Stimulated activated CD4-positive, alpha-beta T cell treated with anti-CD3 and anti-CD28 coated beads, Interleukin-15, amount 100 ng/mL, for 1 hour (primary cell): ENCODE measurements at places on chromosomes 11 and 22.
A peak's percentile ranks its signal among the peaks of the same experiment; 100 is the strongest.

DNA sequence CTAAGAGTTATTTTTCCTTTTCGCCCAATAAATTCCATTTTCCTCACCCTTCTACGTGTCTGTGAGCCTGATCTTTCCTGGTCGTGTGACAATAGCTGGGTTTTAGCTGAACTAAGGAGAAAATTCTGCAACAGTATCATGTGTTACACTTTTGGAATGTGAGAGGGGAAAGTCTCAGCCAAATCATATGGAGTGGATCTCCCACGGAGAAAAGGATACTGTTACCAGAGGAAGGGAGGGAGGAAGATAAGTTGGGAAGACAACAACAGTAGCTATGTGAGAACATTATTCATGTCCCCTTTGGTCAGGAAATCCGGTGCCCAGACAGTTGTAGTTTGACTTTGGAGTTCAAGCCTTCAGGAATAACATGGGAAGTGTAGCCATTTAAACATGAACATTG, 584.0 kb upstream of the RAG2 start:
- no peak for DNase-seq

- DNase-seq: no peak
Observed at GRCh38 chr11:30023074-30023473, 6.2 kb upstream of the KCNA4 start.

- no peak for DNase-seq
Observed at GRCh38 chr22:42418811-42419242, 13.4 kb downstream of the NFAM1 start.

GRCh38 chr11:10109806-10110205, 184.2 kb downstream of the SBF2 start:
- DNase-seq: no peak

DNA sequence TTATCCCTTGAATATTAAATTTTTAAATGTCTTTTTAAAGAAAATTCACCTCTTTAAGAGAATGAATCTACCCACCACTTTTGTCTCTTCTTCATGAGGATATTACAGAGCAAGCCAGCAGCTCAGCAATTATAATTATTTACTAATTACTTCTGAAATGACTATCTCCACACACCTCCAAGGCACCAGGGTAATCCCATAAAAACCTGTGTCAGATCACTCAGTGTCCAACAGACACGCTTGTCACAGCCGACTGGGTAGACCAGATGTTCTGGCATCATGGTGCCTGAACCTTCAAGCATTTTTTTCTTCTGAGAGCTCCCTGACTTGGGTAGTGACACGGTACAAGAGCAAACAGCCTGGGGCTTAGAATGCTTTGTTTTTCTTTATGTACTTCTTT, 61.4 kb downstream of the EFCAB6 start:
- no peak for DNase-seq

DNA sequence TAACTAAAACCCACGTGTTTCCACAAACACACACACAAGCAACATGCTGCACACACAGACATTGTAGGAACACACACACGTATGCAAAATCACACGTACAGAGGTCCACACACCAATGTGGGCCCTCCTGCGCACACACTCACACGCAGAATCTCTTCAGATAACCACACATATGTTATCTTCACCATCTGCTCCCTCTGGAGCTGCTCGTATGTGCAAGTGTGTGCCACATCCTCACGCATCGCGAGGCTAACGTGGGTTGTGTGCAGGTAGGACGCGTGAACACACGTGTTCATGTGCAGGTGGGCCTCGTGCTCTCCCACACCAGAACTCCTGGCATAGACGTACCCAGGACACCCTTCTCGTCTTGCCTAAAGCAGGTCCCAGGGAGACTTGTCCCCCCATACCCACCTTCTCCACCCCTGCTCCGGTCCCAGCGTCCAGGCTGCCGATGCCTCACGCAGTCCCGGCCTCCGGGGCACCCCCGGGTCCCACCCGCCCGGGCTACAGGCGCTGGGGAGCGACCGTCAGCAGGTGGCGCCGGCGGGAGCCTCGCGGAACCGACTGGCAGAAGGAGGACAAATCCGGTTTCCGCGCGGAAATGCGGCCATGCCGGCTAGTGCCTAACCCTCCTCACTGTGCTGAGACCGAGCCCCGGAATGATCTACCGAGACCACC, 10.3 kb upstream of the IGSF9B start:
- peak; percentile 61 for DNase-seq

GRCh38 chr11:23947883-23948282, 549.0 kb upstream of the LUZP2 start:
- DNase-seq: no peak

- no peak for DNase-seq
Observed at GRCh38 chr11:117766026-117766425, 31.0 kb downstream of the DSCAML1 start.

DNA sequence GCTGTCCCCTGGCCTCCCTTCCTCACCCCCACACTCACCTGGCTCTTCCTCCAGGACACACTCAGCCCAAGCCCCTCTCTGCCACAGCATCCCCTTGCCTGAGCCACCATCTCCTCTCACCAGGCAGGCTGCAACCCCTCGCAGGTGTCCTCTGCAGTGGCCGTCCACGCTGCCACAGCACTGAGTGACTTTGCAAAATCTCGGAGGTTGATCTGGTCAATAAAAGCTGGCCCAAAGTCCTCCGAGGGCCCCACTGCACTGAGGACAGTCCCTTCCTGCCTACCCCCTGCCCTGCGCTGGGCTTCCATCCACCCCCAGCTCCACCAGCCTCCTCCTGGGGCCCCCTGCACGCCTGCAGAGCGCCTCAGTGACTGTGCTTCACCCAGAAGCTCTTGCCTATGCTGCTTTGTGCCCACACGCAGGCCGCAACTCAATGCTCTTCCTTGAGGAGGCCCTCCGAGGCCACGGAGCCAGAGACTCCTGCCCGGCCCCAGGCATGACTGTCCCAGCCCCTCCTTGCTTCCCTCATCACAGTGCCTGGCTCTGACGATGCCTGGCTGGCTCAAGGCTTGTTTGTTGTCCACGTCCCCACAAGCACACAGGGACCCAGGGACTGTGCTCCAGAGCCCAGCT, 30.8 kb upstream of the SLC22A12 start:
- no peak for DNase-seq

GRCh38 chr11:1221848-1222311, 986 bp upstream of the MUC5B start:
- no peak for DNase-seq

- DNase-seq: no peak
Observed at GRCh38 chr11:134126217-134126822, 57.4 kb downstream of the JAM3 start.

DNA sequence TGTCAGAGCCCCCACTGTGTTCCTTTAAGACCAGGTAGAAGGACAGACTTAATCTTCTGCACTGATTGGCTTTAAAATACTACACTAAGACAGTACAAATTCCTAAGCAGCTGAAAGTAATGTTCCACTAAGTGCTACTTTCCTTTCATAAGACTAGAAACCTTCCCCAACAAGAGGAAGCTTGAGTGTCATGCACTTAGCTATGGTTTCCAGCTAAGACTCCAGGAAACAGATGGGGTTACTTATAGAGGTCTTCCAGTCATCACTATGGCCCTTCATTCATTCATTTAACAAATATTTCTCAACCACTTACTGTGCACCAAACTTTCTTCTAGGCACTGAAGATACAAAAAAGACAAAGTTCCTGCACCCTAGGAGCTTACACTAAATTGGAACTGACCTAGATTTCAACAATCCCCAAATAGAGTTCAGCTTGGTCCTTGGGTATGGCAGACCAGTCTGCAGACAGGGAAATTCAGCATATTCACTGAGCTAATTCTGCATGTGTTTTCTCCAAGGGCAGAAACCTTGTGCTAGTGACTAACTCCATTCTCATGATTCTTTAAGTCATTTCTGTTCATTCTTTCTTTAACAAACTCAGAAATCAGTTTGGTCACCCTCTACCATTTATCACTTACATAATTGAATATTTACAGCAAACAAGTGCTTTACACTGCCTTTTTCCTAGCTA, 178.4 kb upstream of the MTNR1B start:
- no peak for DNase-seq

DNA sequence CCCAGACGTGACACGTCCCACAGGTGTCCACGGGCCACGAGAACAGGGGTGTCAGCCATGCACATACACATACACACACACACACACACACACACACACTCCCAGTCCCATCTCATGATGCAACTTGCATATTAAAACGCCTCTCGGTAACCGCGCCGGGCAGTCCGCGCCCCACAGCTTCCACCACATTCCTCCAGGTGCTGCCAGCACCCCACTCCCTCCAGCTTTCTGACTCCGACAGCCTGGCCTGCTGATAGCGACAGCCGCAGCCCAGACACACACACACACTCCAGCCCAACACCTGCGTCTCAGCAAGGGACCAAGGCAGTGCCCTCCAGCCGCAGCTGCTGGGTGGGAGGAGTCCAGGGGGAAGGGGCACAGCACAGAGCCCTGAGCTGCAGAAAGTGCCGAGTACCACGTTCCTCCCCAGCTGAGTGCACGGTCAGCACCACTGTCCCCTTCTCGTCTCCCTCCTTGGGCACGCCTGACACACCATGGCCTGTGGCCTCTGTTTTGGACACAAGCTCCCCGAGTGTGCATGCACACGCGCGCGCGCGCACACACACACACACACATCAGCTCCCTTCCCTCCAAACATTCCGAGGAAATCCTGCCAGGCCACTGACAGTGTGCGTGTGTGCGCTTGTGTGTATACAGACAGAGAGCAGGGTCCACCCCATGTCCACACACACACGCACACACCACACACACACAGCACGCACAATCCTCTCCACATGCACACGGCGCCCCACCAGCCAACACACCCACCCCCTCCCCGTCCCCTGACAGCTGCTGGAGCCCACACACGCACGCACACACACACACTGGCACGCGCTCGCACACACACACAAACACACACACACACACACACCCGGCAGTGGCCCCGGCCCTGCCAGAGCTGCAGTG, 1.2 kb downstream of the ELFN2 start:
- DNase-seq: no peak

DNA sequence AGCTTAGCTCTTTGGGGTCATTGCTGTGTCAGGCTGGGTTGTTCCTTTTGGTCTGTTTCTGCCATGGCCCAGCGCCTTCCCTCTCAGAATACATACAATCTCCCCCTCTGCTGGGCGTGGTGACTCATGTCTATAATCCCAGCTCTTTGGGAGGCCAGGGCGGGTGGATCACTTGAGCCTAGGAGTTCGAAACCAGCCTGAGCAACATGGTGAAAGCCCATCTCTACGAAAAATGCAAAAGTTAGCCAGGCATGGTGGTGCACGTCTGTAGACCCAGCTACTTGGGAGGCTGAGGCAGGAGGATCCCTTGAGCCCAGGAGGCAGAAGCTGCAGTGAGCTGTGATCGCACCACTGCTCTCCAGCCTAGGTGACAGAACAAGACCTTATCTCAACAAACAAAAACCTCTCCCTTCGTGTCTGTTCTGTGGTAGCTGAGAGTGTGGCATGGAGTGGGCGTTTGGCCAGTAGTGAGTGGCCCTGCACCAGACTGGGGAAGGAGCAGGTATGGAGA, 46.7 kb upstream of the RAB1B start:
- no peak for DNase-seq

- no peak for DNase-seq
Observed at GRCh38 chr11:113114705-113115027, 153.4 kb downstream of the NCAM1 start.

- DNase-seq: no peak
Observed at GRCh38 chr11:62245271-62245753, 3.3 kb downstream of the SCGB1D2 start.

GRCh38 chr11:74370123-74370522, 28.1 kb downstream of the PGM2L1 start:
- no peak for DNase-seq

DNA sequence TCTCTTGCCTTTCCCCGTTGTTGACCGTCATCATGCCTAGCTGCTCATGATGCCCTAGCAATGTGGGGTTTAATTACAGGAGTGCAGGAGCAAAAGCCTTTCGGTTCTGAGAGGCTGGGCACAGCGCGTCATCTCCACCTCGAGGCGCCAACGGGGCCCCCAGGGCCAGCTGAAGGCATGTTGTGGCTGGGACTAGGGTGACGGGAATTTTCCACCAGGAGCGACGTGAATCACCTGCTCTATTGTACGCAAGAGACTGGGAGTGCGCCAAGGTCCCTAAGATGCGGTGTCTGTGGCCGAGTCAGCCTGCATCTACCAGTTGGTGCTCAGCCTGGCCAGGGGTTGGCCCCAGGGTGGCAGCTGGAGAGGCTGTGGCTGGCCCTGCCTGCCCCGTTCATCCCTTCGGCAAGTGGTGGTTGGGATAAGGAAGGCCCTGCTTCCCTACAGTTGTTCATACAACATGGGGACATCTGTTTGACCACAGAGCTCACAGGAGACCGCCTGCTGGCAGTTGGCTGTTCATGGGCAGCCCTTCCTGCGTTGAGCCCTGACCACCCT, 1175.6 kb downstream of the BRD1 start:
- no peak for DNase-seq

DNA sequence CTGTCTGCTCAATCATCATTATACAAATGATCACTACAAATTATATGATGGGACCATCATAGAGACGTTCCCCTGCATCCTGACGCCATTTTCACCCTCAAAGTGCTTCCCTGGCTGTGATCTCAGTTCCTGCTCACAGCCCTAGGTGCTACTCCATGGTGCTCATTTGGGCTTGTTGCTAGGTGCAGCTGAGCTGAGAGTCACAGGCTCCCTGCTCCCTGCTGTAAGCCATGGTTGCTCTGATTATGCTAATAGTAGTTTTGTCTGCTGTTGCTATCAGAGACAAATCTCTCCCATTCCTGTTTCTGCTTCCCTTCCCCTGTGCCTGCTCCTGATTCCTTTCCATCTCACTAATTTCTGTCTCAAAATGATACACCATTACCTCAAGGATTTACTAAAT, 474.3 kb downstream of the METTL15 start:
- DNase-seq: no peak

GRCh38 chr11:118364956-118365615, 5.7 kb downstream of the UBE4A start:
- no peak for DNase-seq

GRCh38 chr11:13152264-13152663, 125.3 kb upstream of the BMAL1 start:
- no peak for DNase-seq
